ENCODE measurements at places on chromosomes 1 and 21.

DNA sequence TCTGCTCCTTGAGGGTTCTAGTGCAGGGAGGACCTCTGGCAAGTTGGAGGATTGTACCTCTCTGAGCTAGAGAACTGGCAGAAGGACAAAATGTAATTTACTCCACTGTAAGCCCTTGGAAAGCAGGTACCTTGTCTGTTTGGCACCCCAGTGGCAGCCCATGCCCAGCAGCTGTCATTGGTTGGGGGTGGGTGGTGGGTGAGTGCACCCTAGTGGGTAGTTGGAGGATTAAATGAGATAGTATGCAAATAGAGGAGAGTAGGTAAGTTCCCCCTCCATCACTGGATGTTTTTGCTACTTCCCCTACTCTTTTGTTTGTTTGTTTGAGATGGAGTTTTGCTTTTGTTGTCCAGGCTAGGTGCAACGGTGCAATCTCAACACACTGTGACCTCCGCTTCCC is 69.8 kb downstream of the RYR2 start:
- DNase-seq = no peak

- no peak for DNase-seq
These were observed 15.7 kb downstream of the CFAP45 start for GRCh38 chr1:159884296-159884695.

DNA sequence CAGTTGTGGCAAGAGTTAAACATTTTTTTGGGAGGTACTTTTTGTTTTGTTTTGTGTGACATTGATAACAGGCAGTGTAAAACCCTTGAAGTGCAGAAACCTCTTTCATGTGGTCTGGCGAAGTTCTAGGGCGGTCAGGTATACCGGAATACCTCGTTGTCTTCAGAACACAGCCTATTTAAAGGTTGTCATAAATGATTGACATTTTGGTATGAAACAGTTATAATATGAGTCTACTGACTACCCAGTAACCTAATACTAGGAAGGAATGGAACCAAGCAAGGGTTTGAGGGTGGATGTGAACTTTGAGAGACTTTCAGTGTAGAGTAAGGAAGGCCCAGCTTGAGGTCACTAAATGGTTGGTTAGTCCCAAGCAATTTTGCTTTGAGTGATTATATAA is 40.5 kb downstream of the PATJ start:
- DNase-seq = no peak

DNA sequence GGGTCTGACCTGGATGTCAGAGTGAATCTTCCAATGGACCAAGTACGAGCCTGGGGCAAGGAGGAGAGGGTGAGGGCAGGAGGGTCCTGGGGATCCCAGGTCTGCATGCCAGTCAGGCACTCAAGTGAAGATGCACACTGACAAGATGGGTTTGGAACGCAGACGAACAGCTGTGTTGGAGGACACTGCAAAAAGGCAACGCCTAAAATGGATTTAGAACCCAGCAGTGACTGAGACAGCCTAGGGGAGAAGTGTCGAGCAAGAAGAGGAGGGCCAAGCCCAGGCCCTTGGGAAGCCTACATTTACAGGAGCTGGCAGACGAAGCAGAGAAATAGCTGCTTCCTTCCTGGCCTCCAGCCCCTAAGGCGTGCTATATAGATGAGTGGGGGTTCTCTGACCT is 25.8 kb downstream of the NOL9 start:
- no peak for DNase-seq

GRCh38 chr1:19557609-19558051 is 72.3 kb upstream of the CAPZB start:
- peak; percentile 78 for DNase-seq

GRCh38 chr1:91572044-91572443 is 71.4 kb downstream of the CDC7 start:
- DNase-seq = no peak

- DNase-seq = no peak
These were observed 115.0 kb upstream of the SMYD2 start for GRCh38 chr1:214165850-214166374.

GRCh38 chr1:181324797-181325616 is 158.3 kb upstream of the CACNA1E start:
- no peak for DNase-seq

GRCh38 chr1:194069831-194070218 is 883.4 kb upstream of the B3GALT2 start:
- no peak for DNase-seq

DNA sequence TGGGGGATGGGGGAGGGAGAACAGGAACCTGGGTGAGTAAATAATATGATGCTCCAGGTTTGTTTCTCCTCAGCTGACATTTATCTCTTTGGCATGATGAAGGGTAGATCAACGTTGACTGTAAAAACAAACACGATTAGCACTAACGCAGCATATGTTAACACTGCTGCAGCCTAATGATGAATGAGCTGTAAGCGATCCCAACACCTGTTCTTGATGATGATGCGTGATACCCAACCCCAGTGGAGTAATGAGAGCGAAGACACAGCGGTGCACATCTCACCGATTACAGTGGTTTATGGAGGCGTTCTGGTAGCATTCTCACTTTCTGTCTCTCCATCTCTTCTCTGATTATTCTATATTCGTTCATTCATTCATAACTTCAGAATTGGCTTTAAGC is 640.4 kb downstream of the USP25 start:
- DNase-seq = no peak

DNA sequence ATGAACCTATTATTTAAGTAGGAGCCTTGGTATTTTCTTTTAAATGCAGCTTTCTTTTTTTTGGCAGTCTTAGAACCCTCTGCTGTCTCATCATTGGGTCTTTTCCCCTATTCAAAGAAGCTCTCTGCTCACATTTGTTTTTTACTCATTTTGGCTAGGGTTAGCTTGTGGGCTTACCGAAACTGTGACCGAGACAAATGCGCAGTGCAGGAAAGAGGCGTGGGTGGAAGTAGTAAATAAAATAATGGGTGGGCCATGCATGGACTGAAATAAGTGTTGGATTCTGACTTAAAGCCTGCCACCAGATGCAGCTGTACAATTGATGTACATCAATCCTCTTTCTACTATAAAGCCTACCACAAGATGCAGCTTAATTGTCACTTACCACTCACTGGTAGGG is 14.7 kb downstream of the XPR1 start:
- no peak for DNase-seq

All from amniotic epithelial cell (primary cell).